Transverse colon (tissue), 4 donors: ENCODE measurements at places on chromosomes 12 and 14. TPM values are rescaled to one million over a fixed set of nuclear protein-coding genes. Genes with fewer than 3 reads are reported as not detected.

MYF6 gene
- total RNA-seq: not detected

TAS2R10 gene
- not detected for total RNA-seq

DNA sequence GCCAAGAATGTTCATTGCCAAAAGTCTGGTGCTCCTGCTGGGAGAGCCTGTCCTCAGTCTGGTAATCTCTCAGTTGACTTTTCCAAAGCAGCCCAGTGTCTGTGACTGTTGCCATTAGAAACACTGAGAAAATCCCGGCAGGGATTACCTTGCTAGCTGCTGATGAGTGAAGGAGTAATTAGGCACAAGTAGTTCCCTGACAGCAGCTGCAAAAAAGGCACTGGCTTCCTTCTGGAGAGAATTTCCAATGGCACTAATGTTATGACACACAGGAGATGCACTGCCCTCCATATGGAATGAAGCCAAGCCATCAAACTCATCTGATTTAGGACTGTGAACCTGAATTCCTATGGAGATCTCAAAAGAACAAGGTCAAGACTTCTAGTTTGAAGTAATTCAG is 1321.2 kb upstream of the SEL1L start:
- no peak overlapping the region for H3K27ac ChIP-seq
- H3K4me3 ChIP-seq: no peak overlapping the region
- H3K4me1 ChIP-seq: no peaks in the 10 kb centered on the region
- H3K36me3 ChIP-seq: no peaks in the 10 kb centered on the region
- no peaks in the 10 kb centered on the region for H3K27me3 ChIP-seq
- no peak for DNase-seq

- no peak for DNase-seq
- H3K4me1 ChIP-seq: peaks cover 4% of the 10 kb centered on the region
- H3K27ac ChIP-seq: no peak overlapping the region
- H3K4me3 ChIP-seq: no peak overlapping the region
Measured at GRCh38 chr14:22910916-22911315, 8.0 kb downstream of the RBM23 start.

GRCh38 chr14:70181276-70181675 is 7.5 kb downstream of the SLC8A3 start:
- H3K36me3 ChIP-seq: no peaks in the 10 kb centered on the region
- H3K4me1 ChIP-seq: no peaks in the 10 kb centered on the region
- H3K4me3 ChIP-seq: no peak overlapping the region
- H3K27me3 ChIP-seq: peaks cover 11% of the 10 kb centered on the region
- DNase-seq: no peak

DNA sequence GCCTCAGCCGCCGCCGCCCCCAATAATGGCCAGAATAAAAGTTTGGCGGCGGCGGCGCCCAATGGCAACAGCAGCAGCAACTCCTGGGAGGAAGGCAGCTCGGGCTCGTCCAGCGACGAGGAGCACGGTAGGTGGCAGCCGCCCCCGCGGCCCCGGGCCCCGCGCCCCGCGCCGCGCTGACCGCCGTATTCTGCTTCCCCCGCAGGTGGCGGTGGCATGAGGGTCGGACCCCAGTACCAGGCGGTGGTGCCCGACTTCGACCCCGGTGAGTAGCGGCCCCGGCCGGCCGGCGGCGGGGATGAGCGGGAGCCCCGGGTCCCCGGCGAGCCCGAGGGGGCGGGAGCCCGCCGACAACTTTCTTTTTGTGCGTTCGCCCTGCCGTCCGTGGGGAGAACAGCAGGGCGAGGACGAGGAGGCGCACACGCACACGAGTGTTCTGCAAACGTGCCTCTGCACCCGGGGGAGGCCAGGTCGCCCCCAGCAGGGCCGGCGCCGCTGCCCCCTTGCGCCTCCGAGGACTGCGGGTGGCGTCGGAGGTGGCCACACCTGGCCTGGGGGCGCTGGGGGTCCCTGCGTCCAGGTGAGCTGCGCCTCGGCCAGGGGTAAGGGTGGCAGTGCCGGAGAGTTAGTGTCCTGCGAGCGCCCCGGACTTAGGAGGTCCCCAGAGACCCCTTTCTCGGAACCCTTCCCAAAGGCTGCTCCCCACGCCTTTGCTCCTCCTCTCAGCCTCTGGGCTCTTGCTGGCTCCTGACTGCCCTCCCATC is 794 bp downstream of the RCOR1 start:
- no peaks in the 10 kb centered on the region for H3K27me3 ChIP-seq
- peak; percentile 50 for DNase-seq
- peak overlapping the region; percentile 98 for H3K27ac ChIP-seq
- H3K4me3 ChIP-seq: peak overlapping the region; percentile 80

- DNase-seq: no peak
- H3K4me1 ChIP-seq: peaks cover 14% of the 10 kb centered on the region
- H3K27ac ChIP-seq: no peak overlapping the region
- no peak overlapping the region for H3K4me3 ChIP-seq
- H3K27me3 ChIP-seq: peaks cover 97% of the 10 kb centered on the region
- H3K36me3 ChIP-seq: no peaks in the 10 kb centered on the region
Measured at GRCh38 chr14:74243051-74243450, 3.8 kb downstream of the VSX2 start.

GRCh38 chr12:49188201-49188915 is 522 bp downstream of the TUBA1A start:
- peaks cover 5% of the 10 kb centered on the region for H3K4me1 ChIP-seq
- peaks cover 5% of the 10 kb centered on the region for H3K27me3 ChIP-seq
- peak overlapping the region; percentile 78 for H3K4me3 ChIP-seq

DNA sequence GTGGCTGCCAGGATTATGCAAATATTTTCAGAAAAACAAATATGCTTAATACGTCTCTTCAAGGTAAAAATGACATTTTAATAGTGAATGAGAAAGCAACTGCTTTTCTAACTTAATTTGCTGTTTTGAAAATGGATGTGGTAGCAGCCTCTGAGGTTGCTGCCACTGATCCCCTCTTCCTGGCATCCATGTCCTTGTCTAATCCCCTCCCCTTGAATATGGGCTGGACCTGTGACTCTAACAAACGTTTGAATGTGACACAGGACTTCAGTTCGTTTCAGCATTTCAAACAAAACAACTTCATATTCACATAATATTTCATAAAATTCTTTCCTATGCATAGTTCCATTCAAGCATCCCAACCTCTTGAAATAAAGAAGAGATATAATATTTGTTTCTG is 64.2 kb upstream of the SLC38A2 start:
- no peaks in the 10 kb centered on the region for H3K27me3 ChIP-seq
- DNase-seq: no peak
- H3K27ac ChIP-seq: no peak overlapping the region
- no peaks in the 10 kb centered on the region for H3K36me3 ChIP-seq
